ENCODE measurements at places on chromosomes 5 and 9.

- DNase-seq = no peak
Measured at GRCh38 chr9:127826253-127826913, 23.7 kb downstream of the FPGS start.

DNA sequence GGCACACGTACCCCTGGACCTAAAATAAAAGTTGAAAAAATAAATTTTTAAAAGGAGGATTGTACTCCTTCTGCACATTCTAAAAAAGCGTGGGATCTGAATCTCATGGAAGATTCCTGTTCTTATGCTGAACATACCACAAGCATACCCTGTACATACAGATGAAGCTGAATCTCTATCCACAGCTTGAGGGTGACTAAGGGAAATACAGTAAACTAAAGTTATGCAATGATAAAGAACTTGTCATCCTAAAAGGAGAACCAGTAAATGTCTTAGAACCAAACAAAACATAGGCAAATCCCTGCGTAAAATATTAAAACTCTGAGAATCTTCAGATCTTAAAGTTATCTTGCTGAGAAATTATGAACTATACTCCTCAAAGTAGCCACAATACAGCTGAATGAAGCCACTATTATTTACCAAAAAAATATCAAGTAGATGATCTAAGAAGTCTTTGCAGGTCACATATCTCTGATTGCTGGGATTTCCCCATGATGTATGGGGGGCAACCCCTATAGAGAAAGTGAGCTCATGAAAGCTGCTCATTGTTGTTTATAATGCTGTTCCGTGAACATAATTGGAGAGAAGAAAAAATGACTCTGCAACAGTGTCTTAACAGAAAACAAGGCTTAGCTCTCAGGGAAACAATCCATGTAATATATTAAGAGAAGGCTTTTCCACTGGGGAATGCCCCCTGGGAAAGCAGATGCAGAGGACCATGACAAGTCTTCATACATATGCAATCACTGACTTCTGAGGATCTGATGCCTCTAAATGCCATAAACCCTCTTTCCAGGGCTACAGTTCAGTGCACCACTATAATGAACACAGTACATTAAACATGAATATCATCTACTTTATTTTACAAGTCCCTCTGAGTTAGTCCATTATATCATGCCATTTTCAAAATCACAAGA, 210.1 kb downstream of the EPB41L4A start:
- DNase-seq = no peak

DNA sequence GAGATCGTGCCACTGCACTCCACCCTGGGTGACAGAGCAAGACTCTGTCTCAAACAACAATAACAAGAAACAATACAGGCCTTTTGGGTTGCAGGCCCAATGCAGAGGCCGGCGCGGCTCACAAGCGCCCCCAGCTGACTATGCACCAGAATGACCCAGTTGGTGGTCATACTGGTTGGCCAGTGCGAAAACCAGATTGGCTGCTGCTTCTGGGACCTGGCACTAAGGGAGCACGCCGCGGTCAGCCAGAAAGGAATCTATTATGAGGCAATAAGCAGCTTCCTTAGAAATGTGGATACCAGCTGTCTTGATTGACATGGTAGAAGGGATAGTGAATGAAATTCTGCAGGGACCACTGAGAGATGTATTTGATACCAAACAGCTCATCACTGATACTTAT, 35.0 kb downstream of the RANBP17 start:
- no peak for DNase-seq

DNA sequence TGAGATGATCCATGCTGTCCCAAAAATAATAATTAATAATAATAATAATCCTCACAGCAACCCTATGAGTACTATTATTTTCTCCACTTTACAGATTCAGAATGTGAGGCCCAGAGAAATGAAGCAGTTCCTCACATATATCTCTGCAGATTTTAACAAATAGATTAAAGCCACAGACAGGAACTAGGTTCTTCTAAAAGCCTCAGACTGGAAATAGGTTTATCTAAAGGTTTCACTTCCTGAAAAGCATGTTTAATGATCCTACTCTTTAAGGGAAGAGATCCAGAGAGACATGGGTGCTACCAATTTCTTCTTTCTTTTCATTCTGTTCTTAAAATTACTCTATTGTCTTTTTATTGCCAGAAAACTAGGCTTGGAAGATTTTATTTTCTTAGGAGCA, 1079.4 kb upstream of the COX7C start:
- DNase-seq = no peak

DNA sequence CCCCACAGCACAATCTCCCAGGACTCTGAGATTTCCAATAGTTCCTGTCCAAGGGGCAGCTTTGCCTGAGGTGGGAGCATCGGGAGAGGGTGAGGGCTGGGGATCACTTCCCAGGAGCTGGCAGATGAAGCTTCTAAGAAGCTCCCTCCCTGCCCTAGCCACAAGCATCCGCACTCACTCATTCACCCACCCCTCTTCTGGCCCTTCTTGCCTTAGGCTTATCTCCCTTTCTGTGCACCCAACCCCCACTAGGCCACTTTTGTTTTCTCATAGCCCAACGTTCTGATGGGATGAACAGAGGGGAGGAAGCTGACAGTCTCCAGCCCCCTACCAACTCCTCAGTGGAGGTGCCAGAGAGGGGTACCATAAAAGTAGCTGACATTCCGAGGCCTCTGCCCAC, 3.7 kb upstream of the PCDH1 start:
- DNase-seq = no peak

GRCh38 chr9:72151104-72151503, 1.9 kb downstream of the GDA start:
- no peak for DNase-seq

Measured in T-helper 17 cell (primary cell).